ENCODE measurements at places on chromosomes 13 and 19. TPM values are rescaled to one million over a fixed set of nuclear protein-coding genes. Genes with fewer than 3 reads are reported as not detected.

- no peak for DNase-seq
Measured at GRCh38 chr19:48481846-48482639, 12.9 kb downstream of the CYTH2 start.

SLC25A30 gene
- 18.0 TPM for total RNA-seq

DNA sequence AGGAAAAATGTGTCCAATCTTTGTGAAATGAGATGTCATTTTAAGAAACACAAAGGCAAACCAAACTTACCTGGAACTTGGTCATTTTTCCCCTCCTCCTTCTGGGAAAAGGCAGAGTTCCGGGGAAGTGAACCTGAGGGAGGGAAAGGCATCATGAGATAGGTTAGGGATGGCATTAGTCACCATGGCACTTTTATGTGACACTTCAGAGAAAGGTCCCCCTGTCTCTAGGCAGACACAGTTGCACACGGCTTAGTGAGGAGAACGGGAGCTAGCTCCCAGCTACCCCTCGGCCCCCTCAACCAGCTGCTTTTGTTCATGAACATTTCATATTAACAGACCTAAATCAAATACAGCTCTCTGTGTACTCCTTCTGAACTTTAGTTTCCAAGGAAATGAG is 1.5 kb downstream of the ZNF235 start:
- DNase-seq = no peak

DNA sequence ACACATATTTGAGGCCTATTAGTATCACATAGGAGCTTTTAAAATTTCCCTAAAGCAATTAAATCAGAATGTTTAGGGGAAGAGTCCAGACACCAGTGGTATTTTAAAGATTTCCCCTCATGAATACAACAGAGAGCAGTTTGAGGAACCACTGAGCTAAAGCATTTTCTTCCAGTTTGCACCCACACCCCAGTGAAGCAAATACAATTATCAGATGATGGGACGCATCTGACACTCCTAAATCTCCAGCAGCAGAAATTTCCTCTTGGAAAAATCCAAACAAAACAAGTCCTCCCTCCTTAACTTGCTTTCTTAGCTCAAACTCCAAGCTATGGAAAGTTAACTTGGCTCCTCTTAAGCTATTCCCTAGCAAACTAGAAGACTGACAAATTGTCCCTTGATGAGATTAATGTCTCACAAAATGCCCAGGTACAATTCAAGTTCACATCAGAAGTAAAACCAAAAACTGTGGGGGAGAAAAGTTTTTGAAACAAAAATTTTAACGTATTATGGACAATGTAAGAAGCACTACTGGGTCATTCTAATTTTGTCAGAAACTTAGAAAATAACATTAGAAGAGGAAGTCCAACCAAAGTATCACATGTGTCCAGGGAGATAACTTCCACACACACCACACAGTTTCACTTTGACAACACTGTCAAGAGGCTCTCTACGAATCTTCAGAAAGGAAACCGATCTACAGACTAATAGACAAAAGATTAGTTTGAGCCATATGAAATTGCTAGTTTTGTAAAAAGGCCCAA is 74.1 kb downstream of the ABCC4 start:
- DNase-seq = peak; percentile 55

DNA sequence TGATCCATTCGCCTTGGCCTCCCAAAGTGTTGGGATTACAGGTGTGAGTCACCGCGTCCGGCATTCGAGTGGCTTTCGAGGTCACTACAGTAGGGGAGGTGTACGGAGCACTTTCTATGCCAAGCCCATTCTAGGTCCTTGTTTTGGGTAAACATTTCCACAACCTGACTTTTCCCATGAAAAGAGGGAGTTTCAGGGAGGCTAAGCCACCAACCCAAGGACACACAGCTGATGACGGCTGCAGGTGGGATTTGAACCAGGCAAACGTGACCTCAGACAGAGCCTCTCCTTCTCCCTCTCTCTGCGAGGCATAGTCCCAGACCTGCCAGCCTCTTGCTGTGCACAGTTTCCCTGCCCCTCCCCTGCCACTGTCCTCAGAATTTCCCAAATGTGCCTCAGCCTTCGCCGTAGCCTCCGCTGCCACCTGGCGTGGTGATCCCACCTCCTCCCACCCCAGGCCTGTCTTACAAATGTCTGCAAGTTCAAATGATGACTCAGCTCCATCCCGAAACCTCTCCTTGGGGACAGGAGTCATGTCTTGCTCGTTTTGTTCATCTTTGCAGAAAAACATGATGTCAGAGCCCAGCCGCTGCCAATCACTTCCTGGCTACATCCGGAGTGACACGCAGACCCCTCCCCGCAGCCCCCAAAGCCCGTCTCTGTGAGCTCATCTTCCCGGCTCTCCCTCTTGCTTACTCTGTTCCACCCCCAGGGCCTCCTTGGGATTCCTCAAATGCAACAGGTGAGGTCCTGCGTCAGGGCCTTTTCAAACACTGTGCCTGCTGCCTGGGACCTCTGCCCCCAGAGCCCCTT is 6.6 kb upstream of the GADD45B start:
- peak; percentile 41 for DNase-seq

ZNF682 gene
- total RNA-seq = 0.86 TPM

ATP12A gene
- total RNA-seq = not detected

All from fibroblast of villous mesenchyme (primary cell).